ENCODE measurements at places on chromosomes 6 and 20. TPM values are rescaled to one million over a fixed set of nuclear protein-coding genes. Genes with fewer than 3 reads are reported as not detected.

DNA sequence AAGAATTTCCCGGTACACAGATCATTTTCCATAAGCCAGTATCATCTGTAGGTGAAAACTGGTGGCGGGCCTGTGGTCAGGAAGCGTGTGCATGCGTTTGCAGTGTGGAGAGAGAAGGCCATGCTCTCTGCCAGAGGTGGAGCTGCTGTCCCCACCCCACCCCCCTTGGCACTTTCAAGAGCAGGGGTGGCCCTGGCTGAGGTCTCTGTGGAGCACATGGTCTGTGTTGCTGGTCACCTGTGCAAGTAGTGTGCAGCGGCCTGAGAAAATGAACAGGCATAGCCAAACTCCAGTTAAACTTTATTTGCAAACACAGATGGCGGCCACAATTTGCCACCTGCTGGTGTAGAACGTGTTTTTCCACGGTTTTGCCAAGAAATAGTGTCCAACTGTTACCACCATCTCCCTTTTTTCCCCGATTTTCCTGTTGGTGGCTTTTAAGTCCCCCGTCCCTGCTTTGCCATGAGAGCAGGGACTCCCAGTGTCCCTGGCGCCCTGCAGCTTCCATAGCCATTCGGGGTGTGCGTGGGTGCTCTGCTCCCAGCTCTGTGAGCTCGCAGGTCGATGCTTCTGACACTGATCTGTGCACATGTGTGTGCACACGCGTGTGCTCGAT, 2.5 kb downstream of the ADRM1 start:
- no peak overlapping the region for H3K27ac ChIP-seq
- no peak for DNase-seq
- H3K4me1 ChIP-seq = peaks cover 13% of the 10 kb centered on the region
- no peak overlapping the region for H3K4me3 ChIP-seq
- peaks cover 45% of the 10 kb centered on the region for H3K36me3 ChIP-seq

DNA sequence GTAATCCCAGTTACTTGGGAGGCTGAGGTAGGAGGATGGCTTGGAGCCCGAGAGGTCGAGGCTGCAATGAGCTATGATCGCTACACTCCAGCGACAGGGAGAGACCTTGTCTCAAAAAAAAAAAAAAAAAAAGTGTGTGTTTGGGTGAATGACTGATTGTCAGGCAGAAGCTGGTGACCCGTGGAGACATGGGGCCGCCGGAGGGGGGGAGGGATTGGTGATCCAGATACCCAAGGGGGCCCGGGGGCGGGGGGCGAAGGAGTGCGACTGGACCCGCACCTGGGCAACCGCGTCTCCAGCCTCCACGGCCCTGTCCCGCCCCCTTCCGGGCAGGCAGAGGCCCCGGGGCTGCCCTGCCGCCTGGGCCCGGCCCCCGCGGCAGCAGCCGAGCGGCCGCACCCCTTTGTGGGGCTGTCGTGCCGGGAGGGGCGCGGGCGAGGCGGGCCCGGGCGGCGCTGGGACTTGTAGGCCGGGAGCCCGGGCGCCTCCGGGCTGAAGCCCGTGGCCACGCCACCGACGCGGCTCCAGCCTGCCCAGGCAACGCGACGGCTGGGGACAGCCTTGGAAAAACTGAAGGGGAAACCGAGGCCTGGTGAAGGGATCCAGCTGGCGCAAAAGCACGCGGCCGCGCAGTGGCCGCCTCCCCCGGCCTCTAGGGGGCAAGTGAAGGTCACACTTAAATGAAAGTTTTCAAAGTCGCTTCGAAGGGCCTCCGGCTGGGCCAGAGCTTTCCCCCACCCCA, 2.1 kb upstream of the RBM38 start:
- H3K27me3 ChIP-seq = no peaks in the 10 kb centered on the region
- H3K36me3 ChIP-seq = no peaks in the 10 kb centered on the region
- H3K4me3 ChIP-seq = peak overlapping the region; percentile 59
- H3K27ac ChIP-seq = peak overlapping the region; percentile 65
- H3K4me1 ChIP-seq = peaks cover 12% of the 10 kb centered on the region
- no peak for DNase-seq

DNA sequence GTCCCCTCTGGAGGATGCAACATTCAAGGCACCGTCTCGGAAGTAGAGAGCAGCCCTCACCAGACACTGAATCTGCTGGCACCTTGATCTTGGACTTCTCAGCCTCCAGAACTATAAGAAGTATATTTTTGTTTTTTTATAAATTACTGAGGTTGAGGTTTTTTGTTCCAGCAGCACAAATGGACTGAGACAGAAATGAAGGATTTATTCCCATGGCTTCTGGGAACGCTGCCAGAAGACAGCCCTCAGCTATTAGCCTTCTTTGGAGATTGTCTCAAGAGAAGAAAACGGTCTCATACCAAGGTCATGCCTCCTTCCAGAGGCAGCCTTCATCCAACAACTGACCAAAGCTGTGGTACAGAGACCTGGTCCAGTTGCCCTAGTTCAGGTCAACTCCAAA, 85.4 kb downstream of the CHMP4B start:
- no peak overlapping the region for H3K27ac ChIP-seq
- no peaks in the 10 kb centered on the region for H3K36me3 ChIP-seq
- no peak overlapping the region for H3K4me3 ChIP-seq
- no peaks in the 10 kb centered on the region for H3K27me3 ChIP-seq
- no peaks in the 10 kb centered on the region for H3K4me1 ChIP-seq

- no peaks in the 10 kb centered on the region for H3K27me3 ChIP-seq
- no peaks in the 10 kb centered on the region for H3K36me3 ChIP-seq
These were observed at the start of gene RIMS1 for GRCh38 chr6:71886184-71887005. RIMS1 (plus strand) TSS chr6:71886550; CDS start chr6:71887024, 474 bp downstream.

The TPBG gene
- total RNA-seq = 53.8 TPM

DNA sequence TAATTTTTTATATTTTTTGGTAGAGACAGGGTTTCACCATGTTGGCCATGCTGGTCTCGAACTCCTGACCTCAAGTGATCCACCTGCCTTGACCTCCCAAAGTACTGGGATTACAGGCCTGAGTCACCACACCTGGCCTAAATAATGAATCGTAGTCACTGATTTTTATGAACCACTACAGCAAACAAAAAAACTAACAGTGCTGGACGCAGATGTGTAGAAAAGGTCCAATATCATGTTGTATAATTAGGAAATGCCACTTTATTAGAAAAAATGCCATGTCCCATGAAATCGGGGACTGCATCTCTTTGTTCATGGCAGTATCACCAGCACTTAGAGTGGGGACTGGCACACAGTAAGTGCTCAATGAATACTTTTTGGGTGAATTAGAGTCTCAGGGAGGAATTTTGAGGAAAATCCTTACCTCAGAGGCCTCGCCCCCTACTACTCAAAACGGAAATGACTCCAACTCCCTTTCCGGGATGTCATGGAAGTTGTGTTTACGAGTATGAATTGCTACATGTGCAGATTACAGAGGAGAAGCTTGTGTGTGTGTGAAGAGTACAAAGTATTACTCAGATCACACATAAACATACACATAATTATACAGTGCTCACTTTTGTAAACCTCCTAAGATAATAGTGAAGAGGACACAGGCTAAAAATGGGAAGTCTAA, 43.6 kb upstream of the FAM50B start:
- H3K27ac ChIP-seq = peak overlapping the region; percentile 89
- no peaks in the 10 kb centered on the region for H3K27me3 ChIP-seq
- no peaks in the 10 kb centered on the region for H3K36me3 ChIP-seq

DNA sequence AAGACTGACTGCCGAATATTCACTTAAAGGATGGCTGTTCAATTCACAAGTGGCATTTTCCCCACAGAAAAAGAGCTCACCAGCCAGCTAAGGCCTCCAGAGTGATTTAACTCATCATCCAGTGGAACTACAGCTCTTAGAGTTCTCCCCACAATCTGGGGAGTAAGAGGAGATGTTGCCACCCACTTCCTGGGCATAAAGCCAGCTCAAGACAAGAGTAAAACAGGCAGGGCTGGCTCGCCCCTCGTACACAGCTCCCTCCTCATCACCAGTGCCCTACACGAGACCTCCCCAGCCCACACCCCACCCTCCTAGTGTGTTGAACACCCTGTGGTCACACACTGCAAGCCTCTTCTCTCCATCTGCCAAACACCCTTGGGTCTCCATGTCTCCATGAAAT, 47.2 kb upstream of the IPCEF1 start:
- peaks cover 30% of the 10 kb centered on the region for H3K4me1 ChIP-seq
- no peak for DNase-seq
- peak overlapping the region; percentile 49 for H3K27ac ChIP-seq
- no peak overlapping the region for H3K4me3 ChIP-seq

The LCA5 gene
- total RNA-seq = 7.0 TPM

DNA sequence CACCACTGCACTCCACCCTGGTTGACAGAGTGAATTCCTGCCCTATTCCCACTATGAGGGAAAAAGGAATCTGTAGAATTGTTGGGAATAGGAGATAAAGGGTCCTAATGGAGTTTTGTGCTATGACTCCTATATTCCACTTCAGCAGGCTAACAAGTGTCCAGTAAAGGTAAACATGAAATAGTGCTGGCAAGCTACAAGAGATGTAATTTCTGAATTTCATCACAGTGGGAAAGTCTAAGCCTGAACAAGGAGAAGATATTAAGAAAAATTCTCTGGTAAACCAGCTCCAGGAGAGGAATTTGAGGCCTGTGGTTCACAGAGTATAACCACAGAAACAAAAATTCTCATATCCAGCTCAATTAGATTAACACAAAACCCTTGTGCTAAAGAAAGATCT, 10.3 kb upstream of the C6orf58 start:
- H3K36me3 ChIP-seq = no peaks in the 10 kb centered on the region
- H3K4me1 ChIP-seq = no peaks in the 10 kb centered on the region
- no peak overlapping the region for H3K4me3 ChIP-seq
- no peaks in the 10 kb centered on the region for H3K27me3 ChIP-seq
- no peak overlapping the region for H3K27ac ChIP-seq

The TTBK1 gene
- total RNA-seq = not detected

DNA sequence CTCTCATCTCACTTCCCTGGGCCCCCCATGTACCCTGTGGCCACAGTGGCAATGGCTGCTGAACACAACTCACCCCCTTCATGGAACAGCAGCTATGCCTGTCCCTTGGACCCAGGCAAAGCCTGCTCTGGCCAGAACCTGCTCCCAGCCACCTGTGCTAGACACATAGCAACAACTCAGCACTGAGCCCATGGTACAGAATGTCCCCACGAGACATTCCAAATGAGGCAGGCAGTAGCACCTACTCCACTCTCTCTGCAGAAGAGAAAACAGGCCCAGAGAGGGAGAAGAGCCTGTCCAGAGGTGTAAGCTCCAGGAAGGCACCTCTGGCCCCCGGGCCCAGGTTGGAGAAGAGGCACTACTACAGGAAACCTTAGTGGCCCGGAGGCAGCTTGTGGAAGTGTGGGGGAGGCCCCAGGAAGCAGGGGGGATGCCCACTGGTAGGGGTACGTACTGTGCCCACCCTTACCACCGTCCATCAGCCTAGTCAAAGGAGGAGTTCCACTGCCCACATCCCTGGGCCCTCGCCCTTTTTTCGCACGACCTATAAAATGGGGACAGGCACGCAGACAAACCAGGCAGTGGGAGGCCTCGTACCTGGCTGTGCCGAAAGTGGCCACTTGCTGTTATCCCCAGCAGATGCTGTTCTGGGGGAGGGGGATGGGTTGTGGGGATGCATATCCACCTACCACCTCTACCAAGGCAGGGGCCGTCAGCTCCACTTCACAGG, 97.2 kb downstream of the ASXL1 start:
- DNase-seq = no peak
- H3K36me3 ChIP-seq = peaks cover 3% of the 10 kb centered on the region
- H3K4me1 ChIP-seq = peaks cover 13% of the 10 kb centered on the region

- H3K27me3 ChIP-seq = no peaks in the 10 kb centered on the region
- DNase-seq = no peak
- no peak overlapping the region for H3K4me3 ChIP-seq
- H3K36me3 ChIP-seq = no peaks in the 10 kb centered on the region
- peaks cover 3% of the 10 kb centered on the region for H3K4me1 ChIP-seq
- no peak overlapping the region for H3K27ac ChIP-seq
These were observed 32.0 kb upstream of the TBC1D22B start for GRCh38 chr6:37225350-37226169.

The KIAA1586 gene
- 11.2 TPM for total RNA-seq

DNA sequence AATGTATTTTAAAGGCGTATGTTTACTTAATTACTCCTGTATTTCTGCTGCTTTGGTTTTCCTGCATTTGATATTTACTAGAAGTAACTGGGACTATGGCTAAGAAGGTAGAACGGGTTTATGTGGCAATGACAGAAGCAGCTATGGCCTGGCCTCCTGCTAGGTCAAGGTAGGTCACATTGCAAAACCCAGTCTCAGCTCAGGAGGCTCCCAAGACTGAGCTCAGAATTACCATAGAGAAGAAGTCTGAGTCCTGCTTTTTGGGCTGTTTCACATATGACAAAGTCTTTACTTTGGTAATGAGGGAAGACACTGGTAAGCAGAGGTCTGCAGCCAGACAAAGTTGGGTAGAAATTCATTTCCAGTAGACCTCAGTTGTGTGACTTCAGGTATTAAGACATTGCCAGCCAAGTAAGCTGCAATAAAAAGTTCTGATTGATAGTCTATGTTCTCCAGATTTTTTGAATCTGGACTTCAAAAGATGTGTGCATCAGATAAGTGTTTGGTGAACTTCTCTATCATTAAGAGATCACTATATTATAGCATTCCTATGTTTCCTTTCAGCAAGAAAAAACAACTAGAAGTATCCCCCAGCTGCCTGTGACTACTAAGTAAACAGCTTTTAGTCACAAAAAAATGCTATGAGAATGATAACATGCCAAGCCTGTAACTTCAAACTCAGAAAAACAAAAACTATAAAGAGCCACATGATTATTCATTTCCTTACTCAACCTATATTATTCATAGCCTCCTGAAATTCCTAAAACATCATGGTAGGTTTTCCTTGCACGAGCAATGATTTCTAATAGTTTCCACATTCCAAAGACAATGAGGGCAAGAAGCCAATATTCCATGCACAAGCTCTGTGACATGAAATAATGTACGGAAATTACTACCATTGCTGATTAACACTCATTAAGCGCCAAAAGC, 312.3 kb downstream of the HAO1 start:
- no peak for DNase-seq
- H3K36me3 ChIP-seq = no peaks in the 10 kb centered on the region

- no peaks in the 10 kb centered on the region for H3K4me1 ChIP-seq
- no peaks in the 10 kb centered on the region for H3K27me3 ChIP-seq
- no peak overlapping the region for H3K4me3 ChIP-seq
- no peaks in the 10 kb centered on the region for H3K36me3 ChIP-seq
These were observed 131.0 kb downstream of the TSHZ2 start for GRCh38 chr20:53103124-53103523.

The COL10A1 gene
- 0.92 TPM for total RNA-seq

The STAU1 gene
- total RNA-seq = 94.2 TPM

GRCh38 chr6:132725947-132726607, 12.2 kb upstream of the VNN1 start:
- H3K4me1 ChIP-seq = no peaks in the 10 kb centered on the region
- no peak overlapping the region for H3K27ac ChIP-seq
- DNase-seq = no peak
- H3K36me3 ChIP-seq = no peaks in the 10 kb centered on the region
- H3K27me3 ChIP-seq = no peaks in the 10 kb centered on the region
- no peak overlapping the region for H3K4me3 ChIP-seq

The GATA5 gene
- not detected for total RNA-seq

- no peak for DNase-seq
- no peak overlapping the region for H3K4me3 ChIP-seq
- H3K4me1 ChIP-seq = no peaks in the 10 kb centered on the region
- H3K27me3 ChIP-seq = no peaks in the 10 kb centered on the region
- no peak overlapping the region for H3K27ac ChIP-seq
- no peaks in the 10 kb centered on the region for H3K36me3 ChIP-seq
These were observed 429.1 kb downstream of the ADGRB3 start for GRCh38 chr6:69064226-69064625.
